ENCODE measurements at places on chromosomes 1 and 21. TPM values are rescaled to one million over a fixed set of nuclear protein-coding genes. Genes with fewer than 3 reads are reported as not detected.
A peak's percentile ranks its signal among the peaks of the same experiment; 100 is the strongest.

GRCh38 chr1:111487133-111487532, 13.3 kb downstream of the C1orf162 start:
- no peaks in the 10 kb centered on the region for H3K27me3 ChIP-seq
- H3K36me3 ChIP-seq = no peaks in the 10 kb centered on the region
- no peak for DNase-seq
- H3K4me1 ChIP-seq = no peaks in the 10 kb centered on the region

- H3K4me1 ChIP-seq = no peaks in the 10 kb centered on the region
- H3K27me3 ChIP-seq = no peaks in the 10 kb centered on the region
- no peaks in the 10 kb centered on the region for H3K36me3 ChIP-seq
- no peak overlapping the region for H3K27ac ChIP-seq
- no peak for DNase-seq
- H3K4me3 ChIP-seq = no peak overlapping the region
Observed at GRCh38 chr1:201708085-201708512, 120.9 kb upstream of the IPO9 start.

- no peaks in the 10 kb centered on the region for H3K4me1 ChIP-seq
- no peaks in the 10 kb centered on the region for H3K36me3 ChIP-seq
- no peak for DNase-seq
- H3K27ac ChIP-seq = no peak overlapping the region
- peaks cover 8% of the 10 kb centered on the region for H3K27me3 ChIP-seq
- H3K4me3 ChIP-seq = no peak overlapping the region
Observed at GRCh38 chr1:29497395-29498125, 261.2 kb downstream of the PTPRU start.

Gene KRTAP19-6
- not detected for total RNA-seq

GRCh38 chr1:241716915-241717656, 65.0 kb downstream of the WDR64 start:
- no peaks in the 10 kb centered on the region for H3K36me3 ChIP-seq
- no peaks in the 10 kb centered on the region for H3K4me1 ChIP-seq
- H3K4me3 ChIP-seq = no peak overlapping the region

DNA sequence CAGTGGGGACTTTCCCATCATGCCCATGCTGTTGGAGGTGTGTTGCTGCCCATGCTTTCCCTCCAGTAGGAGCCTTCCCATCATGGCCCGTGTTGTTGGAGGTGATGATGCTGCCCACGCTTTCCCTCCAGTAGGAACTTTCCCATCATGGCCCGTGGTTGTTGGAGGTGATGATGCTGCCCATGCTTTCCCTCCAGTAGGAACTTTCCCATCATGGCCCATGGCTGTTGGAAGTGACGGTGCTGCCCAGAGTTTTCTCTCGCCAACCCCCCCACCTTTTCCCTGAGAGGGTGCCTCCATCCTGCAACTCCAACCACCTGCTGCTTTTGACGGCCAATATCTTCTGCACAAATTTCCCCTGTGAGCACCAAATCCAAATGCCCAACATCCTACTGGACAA, 205.7 kb downstream of the TOMM20 start:
- DNase-seq = no peak
- no peaks in the 10 kb centered on the region for H3K27me3 ChIP-seq
- peaks cover 34% of the 10 kb centered on the region for H3K4me1 ChIP-seq
- no peaks in the 10 kb centered on the region for H3K36me3 ChIP-seq
- no peak overlapping the region for H3K27ac ChIP-seq

Gene NMNAT2
- total RNA-seq = 0.45 TPM

GRCh38 chr1:173570370-173571007, 32.4 kb downstream of the SLC9C2 start:
- H3K4me1 ChIP-seq = no peaks in the 10 kb centered on the region
- DNase-seq = peak; percentile 9
- no peak overlapping the region for H3K27ac ChIP-seq
- H3K4me3 ChIP-seq = no peak overlapping the region

Gene FRRS1
- total RNA-seq = 10.4 TPM

DNA sequence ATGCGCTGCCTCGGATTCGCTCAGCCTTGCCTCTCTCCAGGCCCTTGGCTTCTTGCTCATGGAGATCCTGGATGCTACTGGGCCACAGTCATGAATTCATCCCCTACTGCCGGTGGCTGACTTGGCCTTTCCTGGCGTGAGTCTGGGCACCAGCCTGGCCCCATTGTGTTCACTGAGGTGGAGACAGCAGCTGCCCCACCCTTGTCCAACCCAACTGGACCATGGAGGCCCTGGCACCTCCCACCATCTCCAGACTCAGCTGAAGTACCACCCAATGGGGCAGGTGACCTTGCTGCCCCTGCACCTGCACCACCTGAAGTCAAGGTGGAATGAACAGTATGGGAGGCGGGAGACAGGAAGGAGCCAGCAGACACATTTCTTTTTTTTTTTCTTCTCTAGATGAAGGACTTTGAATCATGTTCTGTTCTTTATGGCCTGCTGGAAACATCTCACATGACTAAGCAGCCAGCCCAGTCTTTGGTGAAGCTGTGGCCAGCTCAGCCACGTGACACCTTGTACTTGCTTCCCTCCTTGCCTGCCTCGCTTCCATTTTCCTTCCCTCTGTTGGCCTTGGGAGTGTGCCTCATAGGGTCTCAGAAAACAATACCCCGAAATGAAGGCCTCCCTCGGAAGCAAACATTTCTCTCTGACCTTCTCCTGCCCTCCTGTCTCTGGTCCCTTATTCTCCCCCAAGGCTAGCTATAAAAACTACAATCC, 3.8 kb upstream of the SLC30A2 start:
- peaks cover 19% of the 10 kb centered on the region for H3K27me3 ChIP-seq
- H3K4me1 ChIP-seq = no peaks in the 10 kb centered on the region
- H3K4me3 ChIP-seq = no peak overlapping the region

Gene OR2AK2
- not detected for total RNA-seq

DNA sequence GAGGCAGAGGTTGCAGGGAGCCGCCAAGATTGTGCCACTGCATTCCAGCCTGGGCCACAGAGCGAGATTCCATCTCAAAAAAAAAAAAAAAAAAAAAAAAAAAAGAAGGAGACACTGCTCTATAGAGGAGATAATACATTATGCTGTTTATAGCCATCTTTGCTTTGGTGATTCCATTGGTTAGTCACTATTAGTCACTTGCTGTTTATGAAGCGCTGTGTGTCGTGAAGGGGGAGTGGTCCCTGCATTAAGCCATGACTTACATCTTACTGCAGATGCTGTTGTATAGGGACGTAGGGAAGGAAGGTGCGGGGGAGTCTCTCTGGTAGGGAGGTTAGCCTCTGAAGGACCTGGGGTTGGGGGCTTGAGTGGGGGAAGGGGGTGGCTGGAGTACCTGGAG, 48.3 kb downstream of the HUNK start:
- DNase-seq = no peak
- no peaks in the 10 kb centered on the region for H3K27me3 ChIP-seq
- H3K4me1 ChIP-seq = no peaks in the 10 kb centered on the region
- H3K4me3 ChIP-seq = no peak overlapping the region
- no peak overlapping the region for H3K27ac ChIP-seq

Gene CYP4A11
- 0.13 TPM for total RNA-seq

GRCh38 chr1:94110021-94110761, 10.8 kb downstream of the ABCA4 start:
- no peak overlapping the region for H3K27ac ChIP-seq
- H3K36me3 ChIP-seq = no peaks in the 10 kb centered on the region
- no peak for DNase-seq

- no peaks in the 10 kb centered on the region for H3K4me1 ChIP-seq
- H3K27ac ChIP-seq = no peak overlapping the region
- H3K36me3 ChIP-seq = no peaks in the 10 kb centered on the region
- H3K27me3 ChIP-seq = peaks cover 3% of the 10 kb centered on the region
- no peak overlapping the region for H3K4me3 ChIP-seq
Observed at GRCh38 chr1:36769886-36770830, 264.2 kb downstream of the GRIK3 start.

- DNase-seq = no peak
- no peak overlapping the region for H3K27ac ChIP-seq
- H3K4me1 ChIP-seq = 0 out of 2 replicates have a peak, but pooled peaks cover 4% of the 10 kb centered on the region
Observed at GRCh38 chr1:204760757-204761156, 75.2 kb upstream of the LRRN2 start.

- no peak overlapping the region for H3K27ac ChIP-seq
- no peaks in the 10 kb centered on the region for H3K36me3 ChIP-seq
- no peak for DNase-seq
Observed at GRCh38 chr1:44526295-44527073, 121.4 kb downstream of the RNF220 start.

DNA sequence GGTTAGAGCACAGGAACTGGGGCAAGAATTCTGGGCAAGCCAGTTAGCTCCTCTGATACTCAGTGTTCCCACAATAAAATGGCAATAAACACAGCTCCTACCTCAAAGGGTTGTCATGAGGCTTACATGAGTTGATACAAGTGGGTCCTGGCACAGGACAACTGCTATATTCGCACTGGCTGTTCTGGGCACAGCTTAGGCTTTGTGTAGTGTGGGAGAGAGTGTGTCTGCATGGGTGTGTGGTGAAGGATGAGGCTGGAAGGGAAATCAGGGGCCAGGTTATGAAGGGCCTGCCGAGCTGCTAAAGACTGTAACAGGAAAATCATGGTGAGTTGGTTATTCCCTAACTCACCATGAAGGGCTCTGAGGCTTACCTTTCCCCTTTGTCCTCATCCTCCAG, 18.7 kb downstream of the ETV3 start:
- H3K36me3 ChIP-seq = peaks cover 1% of the 10 kb centered on the region
- H3K4me1 ChIP-seq = peaks cover 9% of the 10 kb centered on the region
- no peak overlapping the region for H3K4me3 ChIP-seq
- H3K27ac ChIP-seq = no peak overlapping the region
- no peak for DNase-seq
- H3K27me3 ChIP-seq = no peaks in the 10 kb centered on the region

- H3K27ac ChIP-seq = no peak overlapping the region
- H3K4me3 ChIP-seq = no peak overlapping the region
- no peaks in the 10 kb centered on the region for H3K36me3 ChIP-seq
- H3K4me1 ChIP-seq = no peaks in the 10 kb centered on the region
- no peak for DNase-seq
Observed at GRCh38 chr1:48875552-48876329, 99.0 kb upstream of the BEND5 start.

- no peak overlapping the region for H3K27ac ChIP-seq
- H3K4me3 ChIP-seq = no peak overlapping the region
Observed at GRCh38 chr1:213982672-213983492, 4.9 kb upstream of the PROX1 start.

Gene SORT1
- total RNA-seq = 1.4 TPM

DNA sequence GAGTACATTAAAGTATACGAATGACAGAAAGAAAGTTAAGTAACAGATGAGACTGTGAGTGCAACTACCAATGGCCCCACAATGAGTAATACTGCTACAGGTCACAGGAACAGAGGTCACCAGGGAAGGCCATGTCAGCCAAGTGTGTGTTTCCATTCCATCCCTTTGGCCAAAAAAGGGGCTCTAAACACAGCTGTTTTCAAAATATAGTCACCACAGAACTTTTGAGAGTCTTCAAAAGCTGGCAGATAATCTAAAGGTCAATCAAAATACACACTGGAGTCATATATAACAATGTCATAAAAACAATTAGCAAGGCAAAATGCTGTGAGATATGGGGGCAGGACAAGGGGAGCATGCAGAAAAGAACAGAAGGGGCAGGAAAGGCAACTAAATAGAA, 10.2 kb downstream of the USP24 start:
- H3K4me1 ChIP-seq = peaks cover 24% of the 10 kb centered on the region
- H3K4me3 ChIP-seq = no peak overlapping the region
- H3K27ac ChIP-seq = 0 out of 2 replicates have a peak overlapping the region, but pooled peaks have one; percentile 26
- H3K27me3 ChIP-seq = no peaks in the 10 kb centered on the region

- no peak for DNase-seq
- peaks cover 19% of the 10 kb centered on the region for H3K36me3 ChIP-seq
- H3K27ac ChIP-seq = no peak overlapping the region
- H3K27me3 ChIP-seq = no peaks in the 10 kb centered on the region
Observed at GRCh38 chr1:42176902-42177519, 12.5 kb upstream of the GUCA2A start.

- no peaks in the 10 kb centered on the region for H3K27me3 ChIP-seq
- H3K4me3 ChIP-seq = no peak overlapping the region
- no peak overlapping the region for H3K27ac ChIP-seq
- DNase-seq = no peak
- H3K36me3 ChIP-seq = peaks cover 43% of the 10 kb centered on the region
Observed at GRCh38 chr1:226376300-226376699, 31.6 kb downstream of the PARP1 start.

GRCh38 chr1:116483481-116484309, 87.1 kb downstream of the CD58 start:
- H3K27me3 ChIP-seq = no peaks in the 10 kb centered on the region
- H3K4me1 ChIP-seq = no peaks in the 10 kb centered on the region
- no peaks in the 10 kb centered on the region for H3K36me3 ChIP-seq
- no peak overlapping the region for H3K4me3 ChIP-seq

GRCh38 chr1:89682611-89683010, 49.7 kb downstream of the LRRC8C start:
- H3K27me3 ChIP-seq = no peaks in the 10 kb centered on the region
- H3K36me3 ChIP-seq = no peaks in the 10 kb centered on the region
- peaks cover 5% of the 10 kb centered on the region for H3K4me1 ChIP-seq
- H3K4me3 ChIP-seq = no peak overlapping the region

GRCh38 chr1:98277118-98277517, 356.3 kb upstream of the DPYD start:
- H3K4me3 ChIP-seq = no peak overlapping the region
- no peaks in the 10 kb centered on the region for H3K4me1 ChIP-seq
- H3K36me3 ChIP-seq = no peaks in the 10 kb centered on the region
- no peaks in the 10 kb centered on the region for H3K27me3 ChIP-seq
- no peak for DNase-seq

DNA sequence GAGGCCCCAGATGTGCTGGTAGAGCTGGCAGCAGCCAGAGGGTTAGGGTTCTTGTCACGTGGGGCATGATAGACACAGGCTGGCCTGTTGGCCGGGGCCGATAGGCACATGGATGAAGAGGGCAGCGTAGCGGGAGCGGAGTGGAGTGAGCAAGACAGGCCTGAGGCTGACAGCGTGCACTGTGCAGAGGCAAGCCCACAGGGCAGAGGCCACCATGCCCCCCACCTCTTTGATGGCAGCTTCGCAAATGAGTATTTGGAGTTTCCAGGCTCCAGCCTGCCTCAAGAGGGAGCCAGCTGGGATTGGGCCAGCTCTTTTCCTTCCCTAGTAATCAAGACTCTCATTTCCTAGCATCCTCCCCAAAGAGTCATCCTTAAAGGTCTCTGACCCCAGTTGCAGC, 43.5 kb downstream of the TMCC2 start:
- no peak for DNase-seq
- H3K27me3 ChIP-seq = peaks cover 2% of the 10 kb centered on the region
- H3K4me3 ChIP-seq = no peak overlapping the region

DNA sequence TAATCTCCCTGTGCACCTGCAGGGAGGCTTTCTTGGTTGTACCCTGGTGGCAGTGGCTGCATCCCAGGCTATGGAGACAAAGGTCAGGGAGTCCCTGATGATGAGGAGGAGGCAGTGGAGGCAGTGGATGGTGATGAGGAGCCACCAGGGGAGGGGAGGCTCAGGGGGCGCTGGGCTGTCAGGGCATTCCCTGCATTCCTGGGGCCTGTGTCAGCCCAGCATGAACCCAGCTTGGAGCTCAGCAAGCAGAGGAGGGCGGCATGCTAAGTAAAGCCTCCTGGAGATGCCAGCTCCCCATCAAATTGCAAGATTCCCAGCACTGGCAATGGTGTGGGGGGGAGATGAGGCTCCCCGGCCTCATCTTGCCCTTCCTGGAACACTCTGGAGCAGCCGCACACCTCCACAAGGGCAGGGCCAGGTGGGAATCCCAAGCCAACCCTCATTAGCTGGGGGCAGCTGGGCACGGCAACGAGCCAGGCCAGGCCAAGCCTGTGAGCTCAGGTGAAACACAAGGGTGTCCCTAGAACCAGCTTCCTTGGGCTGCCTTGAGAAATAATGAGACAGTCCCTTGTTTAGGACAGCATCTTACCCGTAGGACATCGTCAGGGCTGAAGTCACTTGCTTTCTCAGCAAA, 469.5 kb downstream of the MATN1 start:
- no peaks in the 10 kb centered on the region for H3K36me3 ChIP-seq
- no peaks in the 10 kb centered on the region for H3K4me1 ChIP-seq
- H3K27ac ChIP-seq = no peak overlapping the region
- DNase-seq = no peak
- no peak overlapping the region for H3K4me3 ChIP-seq
